ENCODE measurements at places on chromosomes 1 and 21.

- DNase-seq = no peak
Measured at GRCh38 chr1:181141431-181141910, 53.0 kb downstream of the IER5 start.

DNA sequence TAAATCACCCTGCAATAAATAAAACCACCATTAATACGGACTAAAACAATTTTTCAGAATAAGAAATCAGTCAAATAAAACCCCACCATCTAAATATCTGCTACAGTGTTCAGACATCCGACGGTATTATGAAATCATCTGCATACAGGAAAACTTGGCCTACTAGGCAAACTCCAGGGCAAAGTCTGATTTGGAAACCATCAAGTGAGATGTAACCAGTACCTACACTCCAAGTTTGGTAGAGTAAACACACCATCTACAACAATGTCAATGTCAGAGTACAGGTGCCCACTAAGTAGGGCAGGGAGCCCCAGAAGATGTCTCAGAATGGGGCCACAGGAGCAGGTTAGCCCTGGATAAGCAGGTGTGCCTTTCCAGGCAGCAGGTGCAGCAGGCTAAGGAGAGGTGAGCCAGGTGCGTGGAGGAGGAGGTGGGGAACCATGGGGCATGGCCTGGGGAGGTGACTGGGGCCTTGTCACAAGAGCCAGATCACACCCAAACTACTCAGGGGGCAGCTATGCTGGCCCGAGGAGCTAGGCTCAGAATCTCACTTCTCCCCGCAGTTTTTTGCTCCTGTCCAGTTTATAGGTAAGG, 59.6 kb downstream of the CAPZB start:
- no peak for DNase-seq

- DNase-seq = no peak
Measured at GRCh38 chr1:78464449-78464891, 26.3 kb upstream of the PTGFR start.

DNA sequence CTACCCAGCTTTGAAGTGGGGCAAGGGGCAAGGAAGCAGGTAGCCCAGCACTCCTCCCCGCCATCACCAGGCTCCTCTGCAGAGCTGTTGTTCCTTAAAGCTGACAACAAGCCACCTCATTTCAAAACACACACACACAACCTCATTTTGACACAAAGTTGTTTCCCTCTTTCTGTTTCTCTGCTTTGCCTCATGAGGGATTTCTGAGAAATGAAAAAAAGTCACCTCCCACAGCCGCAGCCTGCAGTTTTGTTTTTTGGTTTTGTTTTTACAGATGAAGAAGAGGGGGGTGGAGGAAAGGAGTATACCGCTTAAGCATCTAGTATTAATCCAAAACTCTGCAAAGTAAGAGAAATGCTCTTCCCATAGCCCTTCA, 12.1 kb downstream of the MCL1 start:
- DNase-seq = no peak

DNA sequence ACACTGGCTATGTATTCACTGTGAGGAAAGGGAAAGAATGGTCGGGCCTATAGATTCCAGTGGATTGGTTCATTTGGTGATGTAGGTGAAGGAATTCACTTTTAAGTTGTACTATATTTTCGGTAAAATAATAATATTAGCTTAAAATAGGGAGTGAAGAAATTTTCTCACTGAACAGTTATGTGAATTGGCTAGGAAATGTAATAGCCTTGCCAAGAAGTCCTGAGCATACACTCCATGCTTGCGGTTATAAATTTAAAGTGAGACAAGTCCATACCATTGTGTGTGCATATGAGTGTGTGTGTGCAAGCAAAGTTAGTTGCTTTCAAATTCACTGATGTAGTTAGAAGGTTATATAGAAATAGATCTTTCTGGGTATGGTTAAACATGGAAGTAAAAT, 1651.0 kb downstream of the NCAM2 start:
- DNase-seq = no peak

DNA sequence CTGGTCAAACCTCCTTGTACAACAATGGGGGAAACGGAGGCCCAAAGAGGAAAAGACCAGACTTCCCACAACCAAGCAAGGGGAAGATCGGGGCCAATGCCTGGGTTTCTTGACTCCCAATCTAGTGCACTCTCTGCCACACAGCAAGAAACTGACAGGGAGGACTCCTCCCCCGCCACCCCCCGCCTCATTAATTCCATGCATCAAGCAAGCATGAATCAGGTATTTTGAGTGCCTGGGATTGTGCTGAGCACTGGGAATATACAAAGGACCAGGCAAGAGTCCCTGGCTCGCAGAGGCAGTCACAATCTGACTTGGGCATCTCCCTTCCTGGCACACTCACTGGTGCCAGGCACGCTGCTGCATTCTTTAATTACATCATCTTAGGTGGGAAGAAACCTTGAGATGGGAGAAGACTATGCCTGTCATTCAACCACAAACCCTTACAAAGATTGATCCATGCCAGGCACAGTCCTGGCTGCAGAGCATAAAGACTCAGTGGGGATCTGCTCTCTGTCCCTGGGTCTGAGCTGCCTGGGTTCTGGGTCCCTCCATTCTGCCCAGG, 4.4 kb upstream of the KCNC4 start:
- DNase-seq = no peak

- DNase-seq = no peak
Measured at GRCh38 chr1:109238382-109238781, 11.0 kb upstream of the CELSR2 start.

GRCh38 chr1:102586022-102586421, 522.3 kb downstream of the COL11A1 start:
- DNase-seq = no peak

- DNase-seq = no peak
Measured at GRCh38 chr1:99713006-99713405, 53.4 kb downstream of the FRRS1 start.

DNA sequence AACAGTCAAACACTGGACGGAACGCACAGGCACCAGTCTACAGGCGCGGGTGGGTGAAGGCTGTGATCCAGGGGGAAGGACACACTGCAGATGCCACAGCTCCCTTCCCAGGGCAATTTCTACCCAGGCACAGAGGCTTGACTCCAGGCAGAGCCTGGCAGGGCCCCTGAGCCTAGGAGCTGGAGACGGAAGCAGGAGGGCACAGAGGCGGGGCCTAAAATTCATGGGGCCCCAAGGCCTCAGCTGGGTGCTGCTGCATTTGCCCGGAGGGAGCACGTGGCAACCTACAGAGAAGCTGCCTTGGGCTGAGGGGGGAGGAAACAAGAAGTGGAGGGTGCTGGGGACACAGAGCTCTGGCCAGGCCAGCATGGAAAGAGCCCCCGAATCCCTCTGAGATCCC, 41.2 kb downstream of the UBE2G2 start:
- DNase-seq = no peak

GRCh38 chr1:53182111-53182593, 14.5 kb upstream of the CPT2 start:
- DNase-seq = peak; percentile 83

- no peak for DNase-seq
Measured at GRCh38 chr1:119737040-119737682, 25.4 kb downstream of the PHGDH start.

DNA sequence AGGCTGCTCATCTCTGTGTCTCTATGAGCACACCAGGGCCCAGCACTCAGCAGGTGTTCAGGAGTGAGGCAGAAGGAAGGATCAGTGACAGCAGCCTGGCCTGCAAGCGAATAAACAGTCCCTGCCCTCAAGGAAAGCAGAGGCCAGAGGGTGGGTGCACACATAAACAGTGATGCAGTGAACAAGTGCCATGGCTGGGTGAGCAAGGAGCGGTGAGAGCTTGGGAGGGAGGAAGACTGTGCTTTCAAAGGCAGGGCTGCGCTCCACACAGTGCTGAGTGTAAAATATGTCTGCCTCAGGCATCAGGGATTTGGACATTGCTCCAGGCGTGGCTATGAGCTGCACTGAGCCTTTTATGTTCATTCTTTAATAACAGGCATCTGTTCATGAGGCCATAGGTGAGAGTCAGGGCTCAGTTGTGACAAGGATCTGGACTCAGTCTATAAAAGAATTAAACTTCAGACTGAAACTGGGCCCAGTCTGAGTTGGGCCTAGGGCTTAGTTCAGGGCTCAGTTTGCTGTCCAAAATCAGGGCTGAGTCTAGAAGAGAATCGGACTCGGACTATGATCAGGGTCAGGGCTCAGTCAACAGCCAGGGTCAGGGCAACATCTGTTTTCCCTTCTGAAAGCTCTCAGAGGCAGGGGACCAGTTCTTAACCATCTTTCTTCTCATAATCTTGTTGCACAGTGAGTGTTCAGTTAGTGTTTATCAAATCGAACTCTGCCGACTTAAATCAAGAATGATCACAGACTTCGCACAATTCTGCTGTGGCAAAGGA, 213.7 kb downstream of the FOXD2 start:
- no peak for DNase-seq

- DNase-seq = no peak
Measured at GRCh38 chr1:25556132-25556670, 12.8 kb downstream of the LDLRAP1 start.

DNA sequence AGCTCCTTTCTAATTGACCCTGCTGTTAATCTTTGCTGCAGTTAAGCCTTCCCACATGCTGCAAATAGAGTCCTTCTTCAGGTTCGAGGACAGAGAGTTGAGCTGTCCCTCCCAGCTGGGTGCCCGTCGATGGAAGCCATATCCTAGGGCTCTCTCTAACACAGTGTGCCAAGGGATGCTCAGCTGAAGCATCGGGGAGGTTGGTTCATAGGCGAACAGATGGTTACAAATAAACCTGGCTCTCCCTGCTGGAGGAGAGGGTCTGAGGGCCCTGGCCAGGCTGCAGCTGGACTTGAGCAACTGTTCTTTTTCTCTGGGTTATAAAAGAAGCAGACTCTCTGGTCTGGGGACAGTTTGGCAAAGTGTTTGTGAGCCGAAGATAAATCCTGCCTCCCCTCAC, 120.3 kb upstream of the C8B start:
- no peak for DNase-seq

DNA sequence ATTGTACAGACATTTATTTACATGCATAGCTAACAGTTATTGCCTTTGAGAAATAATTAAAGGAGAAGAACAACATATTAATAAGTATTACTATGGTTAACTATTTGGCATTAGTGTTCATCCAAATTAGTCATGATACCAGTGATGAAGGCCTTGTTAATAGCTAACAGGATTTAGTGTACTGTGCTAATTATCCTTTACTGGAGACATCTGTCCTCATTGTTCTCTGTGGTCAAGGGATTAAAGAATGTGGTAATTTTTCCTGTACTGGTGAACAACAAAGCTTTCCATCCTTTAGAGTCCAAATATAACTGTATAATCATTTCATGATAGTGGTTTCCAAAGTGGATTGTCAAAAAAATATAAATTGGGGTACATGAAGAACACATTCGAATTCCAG, 103.9 kb downstream of the ADGRL4 start:
- no peak for DNase-seq

GRCh38 chr1:159775716-159776115, 5.0 kb upstream of the DUSP23 start:
- DNase-seq = no peak

DNA sequence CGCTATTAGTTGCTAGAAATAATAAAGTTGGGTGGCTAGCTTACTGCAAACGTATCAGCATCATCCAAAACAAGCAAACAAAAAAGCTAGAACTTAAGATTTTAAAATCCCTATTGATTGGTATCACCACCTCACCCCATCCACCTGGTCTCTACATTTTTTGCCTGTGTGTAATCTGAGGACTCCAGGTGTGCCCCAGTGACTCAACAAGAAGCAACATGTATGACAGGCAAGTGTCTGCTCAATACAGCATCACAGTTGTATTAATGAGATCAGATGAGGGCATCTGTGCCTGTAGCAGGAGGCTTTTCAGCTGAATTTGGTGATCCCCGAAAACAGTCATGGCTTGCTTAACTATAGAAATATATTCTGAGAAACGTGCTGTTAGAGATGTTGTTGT, 14.6 kb upstream of the PAPPA2 start:
- no peak for DNase-seq

DNA sequence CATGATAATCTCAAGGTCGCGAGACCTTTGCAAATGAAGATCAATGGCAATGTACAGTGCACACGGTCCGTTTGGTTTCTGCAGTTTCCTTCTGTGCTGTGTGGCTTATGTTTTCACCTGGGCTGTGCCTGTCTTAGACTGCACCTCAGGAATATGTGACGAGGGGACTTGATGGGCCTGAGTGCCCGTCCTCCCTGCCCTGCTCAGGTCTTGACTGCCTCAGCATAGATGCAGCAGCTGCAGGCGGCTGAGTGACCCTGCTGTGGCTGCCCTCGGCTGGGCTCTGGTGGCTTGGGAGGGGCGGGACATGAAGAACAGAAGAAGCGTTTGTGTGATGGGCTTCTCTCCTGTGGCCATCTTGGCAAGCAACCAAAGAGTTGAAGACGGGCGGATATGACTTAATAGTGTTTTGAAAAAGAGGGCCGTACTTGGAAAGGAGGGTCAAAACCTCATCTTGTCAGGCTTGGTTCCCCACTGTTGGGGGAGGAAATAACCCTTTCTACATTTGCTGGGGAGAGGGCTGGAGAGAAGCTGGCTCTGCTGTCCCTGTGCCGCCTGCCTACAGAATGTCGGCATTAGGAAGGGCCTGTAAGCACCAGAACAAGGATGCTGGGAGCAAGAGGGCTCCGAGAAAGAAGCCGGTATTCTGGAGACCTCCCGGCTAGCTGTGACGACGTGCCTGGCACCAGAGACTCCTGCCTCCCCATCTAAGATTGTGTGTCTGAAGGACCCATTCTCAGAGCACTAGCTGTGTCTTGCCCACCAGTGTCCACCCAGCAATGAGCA, 7.1 kb downstream of the MYBPHL start:
- no peak for DNase-seq

DNA sequence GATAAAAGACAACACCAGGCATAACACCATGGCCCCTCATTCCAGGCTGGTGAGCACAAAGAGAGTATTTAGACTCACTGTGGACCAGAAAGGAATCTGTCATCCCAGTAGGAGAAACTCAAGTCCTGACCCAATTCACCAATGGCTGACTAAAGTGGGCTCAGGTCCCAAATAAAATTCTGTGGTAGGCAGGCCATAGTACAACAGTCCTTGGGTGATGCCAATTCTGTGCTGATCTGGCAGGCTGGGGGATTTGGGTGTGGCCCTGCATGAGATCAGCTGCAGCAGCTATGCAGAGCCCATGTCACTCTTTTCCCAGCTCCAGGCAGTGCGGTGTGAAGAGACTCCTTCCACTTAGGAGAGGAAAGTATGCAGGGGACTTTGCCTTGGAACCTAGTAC, 245.1 kb downstream of the LBR start:
- DNase-seq = no peak

DNA sequence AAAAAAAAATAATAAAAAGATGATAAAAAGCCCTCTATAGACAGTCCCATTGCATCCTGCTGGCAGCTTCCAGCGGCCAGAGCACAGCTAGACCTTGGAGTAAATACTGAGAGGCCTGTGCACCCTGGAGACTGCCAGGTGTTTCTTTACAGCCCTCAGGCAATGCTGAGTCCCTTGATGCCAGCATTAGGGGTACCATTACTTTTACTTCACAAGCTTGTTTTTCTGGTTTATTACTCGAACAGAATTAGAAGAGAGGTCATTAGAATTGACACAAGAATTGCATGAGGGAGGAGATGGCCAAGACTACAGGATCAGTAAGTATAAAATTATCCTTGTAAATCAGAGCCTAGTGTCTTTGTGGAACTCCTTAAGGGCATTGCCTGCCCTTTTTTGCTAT, 43.6 kb downstream of the AKNAD1 start:
- DNase-seq = no peak

- DNase-seq = no peak
Measured at GRCh38 chr1:184889902-184890301, 84.4 kb downstream of the NIBAN1 start.

GRCh38 chr1:20998826-20999225, 177.9 kb downstream of the EIF4G3 start:
- DNase-seq = no peak

- no peak for DNase-seq
Measured at GRCh38 chr1:175000697-175001187, 995 bp downstream of the CACYBP start.

Data from renal pelvis (tissue), 12 donors.